CD4-positive, alpha-beta T cell (primary cell): ENCODE measurements at places on chromosomes 4 and X. TPM values are rescaled to one million over a fixed set of nuclear protein-coding genes. Genes with fewer than 3 reads are reported as not detected.

KCND1 gene
- total RNA-seq, result 1.5 TPM

ARHGAP24 gene
- 0.30 TPM for total RNA-seq

GASK1B gene
- 0.28 TPM for total RNA-seq

GPR50 gene
- total RNA-seq, result not detected

FGF5 gene
- total RNA-seq, result 0.06 TPM

RAB41 gene
- total RNA-seq, result not detected

MAGEA4 gene
- not detected for total RNA-seq

IL1RAPL1 gene
- total RNA-seq, result not detected

SYP gene
- total RNA-seq, result 0.69 TPM

DNA sequence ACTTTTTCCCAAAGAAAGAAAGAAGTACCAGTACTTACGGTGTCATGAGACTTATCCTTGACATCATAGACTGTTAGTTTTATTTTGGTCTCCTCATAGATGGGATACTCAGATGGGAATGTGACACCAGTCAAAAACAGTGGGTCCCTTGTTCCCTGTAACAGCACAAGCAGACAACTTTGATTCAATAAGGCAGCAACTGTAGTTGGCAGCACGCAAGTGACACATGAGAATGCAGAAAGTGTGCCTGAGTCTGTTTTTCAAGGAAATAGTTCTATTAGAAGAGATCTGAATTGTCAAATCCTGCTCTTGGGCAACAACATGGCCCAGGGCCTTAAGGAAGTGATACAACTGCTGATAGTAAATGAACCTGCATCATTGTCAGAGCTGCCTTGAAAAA lies 443.2 kb downstream of the INPP4B start:
- DNase-seq, result no peak

DNA sequence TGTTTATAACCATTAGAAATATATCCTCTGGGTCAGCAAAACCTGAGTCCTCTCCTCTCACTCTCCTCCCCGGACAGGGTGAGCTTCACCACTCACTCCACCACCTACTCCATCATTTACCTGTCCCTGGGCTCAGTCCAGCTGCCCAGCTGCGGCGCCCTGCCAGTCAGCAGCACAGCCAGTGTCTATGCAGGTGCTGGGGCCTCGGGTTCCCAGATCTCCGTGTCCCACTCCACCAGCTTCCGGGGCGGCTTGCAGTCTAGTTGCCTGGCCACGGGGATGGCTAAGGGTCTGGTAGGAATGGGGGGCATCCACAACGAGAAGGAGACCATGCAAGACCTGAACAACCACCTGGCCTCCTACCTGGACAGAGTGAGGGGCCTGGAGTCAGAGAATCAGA lies 662.2 kb upstream of the ACTRT1 start:
- no peak for DNase-seq

- DNase-seq, result no peak
Measured at GRCh38 chr4:26839534-26839951, 21.1 kb upstream of the STIM2 start.

- no peak for DNase-seq
Measured at GRCh38 chr4:72319601-72320021, 249.4 kb downstream of the ADAMTS3 start.

DNA sequence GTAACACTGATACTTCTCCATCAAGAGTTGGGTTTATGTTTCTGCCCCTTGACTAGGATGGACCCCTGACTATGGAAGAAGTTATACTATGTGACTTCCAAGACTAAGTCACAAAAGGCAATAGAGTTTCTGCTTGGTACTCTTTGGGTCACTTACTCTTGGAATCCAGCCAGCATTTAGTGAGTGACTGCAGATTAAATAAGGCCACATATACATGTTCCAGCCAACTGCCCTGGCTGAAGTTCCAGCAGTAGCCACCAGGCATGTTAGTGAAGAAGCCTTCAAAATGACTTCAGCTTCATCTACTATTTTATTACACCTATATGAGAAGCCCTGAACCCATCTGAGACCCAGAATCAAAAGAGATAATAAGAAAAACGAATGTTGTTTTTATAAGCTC lies 524.0 kb downstream of the DMD start:
- DNase-seq, result no peak

- DNase-seq, result no peak
Measured at GRCh38 chrX:44948406-44948805, 75.4 kb downstream of the KDM6A start.

DNA sequence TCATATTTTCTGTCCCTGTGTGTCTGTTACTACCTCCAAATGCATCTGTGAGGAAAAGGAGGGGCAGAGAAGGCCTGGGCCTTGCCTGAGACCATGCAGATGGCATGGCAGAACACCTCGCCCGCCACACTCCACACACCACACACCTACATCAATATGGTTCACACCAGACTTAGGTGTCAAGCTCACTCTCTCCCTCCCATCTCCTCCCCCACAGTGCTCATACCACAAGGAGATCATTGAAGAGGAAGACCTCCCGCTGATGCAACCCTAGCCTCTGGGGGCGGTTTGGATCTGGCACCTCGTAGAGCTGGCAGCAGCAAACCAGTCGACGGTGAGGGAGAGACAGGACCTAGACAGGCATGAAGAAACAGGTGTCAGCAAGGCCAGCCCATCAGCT lies 16.6 kb upstream of the KDM5C start:
- no peak for DNase-seq

- DNase-seq, result no peak
Measured at GRCh38 chr4:78753091-78753490, 23.1 kb upstream of the BMP2K start.

- DNase-seq, result no peak
Measured at GRCh38 chrX:72392042-72392441, 86.3 kb upstream of the CITED1 start.

- no peak for DNase-seq
Measured at GRCh38 chr4:167842487-167842886, 249.8 kb upstream of the ANXA10 start.

DNA sequence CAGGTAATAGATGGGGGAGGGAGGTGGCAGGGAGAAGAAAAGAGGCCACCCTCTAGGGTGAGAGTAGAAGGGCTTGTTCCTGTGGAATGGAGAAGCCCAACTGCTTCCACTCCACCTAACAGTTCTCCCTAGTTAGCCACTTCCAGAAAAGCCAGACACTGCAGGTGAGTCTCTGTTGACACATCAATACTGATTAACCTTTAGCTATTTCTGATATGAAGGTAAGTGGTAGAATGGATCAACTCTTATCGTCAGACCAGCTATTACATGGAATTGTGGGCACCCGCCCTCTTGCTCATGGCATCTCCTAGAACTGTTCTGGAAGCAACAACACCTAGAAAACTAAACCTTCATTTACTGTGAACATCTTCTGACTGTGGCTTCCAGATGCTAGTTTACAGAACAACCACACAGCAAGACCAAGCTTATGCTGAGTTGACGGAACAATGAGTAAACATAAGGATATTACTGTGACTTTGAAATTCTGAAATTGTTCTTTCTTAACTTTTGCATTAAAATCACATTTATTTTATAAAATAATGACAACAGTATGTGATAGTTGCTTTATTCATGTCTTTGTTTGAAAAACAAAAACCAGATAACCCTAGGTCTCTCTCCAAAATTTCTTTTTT lies 44.7 kb downstream of the ANXA3 start:
- DNase-seq, result no peak

GRCh38 chr4:62344474-62344873 lies 1144.3 kb downstream of the ADGRL3 start:
- no peak for DNase-seq

GRCh38 chrX:11666164-11666563 lies 444 bp upstream of the ARHGAP6 start:
- no peak for DNase-seq

GRCh38 chr4:141896687-141897086 lies 260.3 kb downstream of the IL15 start:
- no peak for DNase-seq

DNA sequence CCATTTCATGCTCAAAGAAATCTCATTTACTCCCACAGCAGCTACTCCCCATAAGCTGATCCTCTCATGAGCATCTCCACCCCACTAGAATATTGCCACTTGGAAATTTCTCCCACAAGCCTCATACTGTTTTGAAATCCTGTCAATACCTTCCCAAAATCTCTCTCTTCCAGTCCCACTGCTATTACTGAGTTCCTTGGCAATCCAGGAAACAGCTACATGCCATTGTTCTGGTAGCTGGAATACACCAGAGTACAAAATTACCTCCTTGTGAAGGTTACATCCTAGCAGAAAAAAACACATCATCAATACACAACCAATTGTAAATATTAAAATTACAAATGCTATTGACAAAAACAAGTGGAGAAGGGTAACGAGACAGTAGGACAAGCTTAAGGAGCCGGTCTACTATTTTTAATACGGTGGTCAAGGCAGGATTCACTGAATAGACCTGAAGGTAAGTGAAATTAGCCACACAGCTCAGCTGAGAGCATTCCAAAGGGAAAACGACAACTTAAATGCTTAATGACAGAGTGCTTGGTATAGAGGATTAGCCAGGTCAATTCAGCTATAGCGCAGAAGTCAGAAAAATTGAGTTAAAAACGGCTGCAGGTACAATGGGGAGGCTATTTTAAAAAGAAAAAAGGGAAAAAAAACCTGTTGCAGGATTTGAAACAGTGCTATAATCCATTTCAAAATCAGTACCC lies 6.4 kb downstream of the RPL9 start:
- no peak for DNase-seq

DNA sequence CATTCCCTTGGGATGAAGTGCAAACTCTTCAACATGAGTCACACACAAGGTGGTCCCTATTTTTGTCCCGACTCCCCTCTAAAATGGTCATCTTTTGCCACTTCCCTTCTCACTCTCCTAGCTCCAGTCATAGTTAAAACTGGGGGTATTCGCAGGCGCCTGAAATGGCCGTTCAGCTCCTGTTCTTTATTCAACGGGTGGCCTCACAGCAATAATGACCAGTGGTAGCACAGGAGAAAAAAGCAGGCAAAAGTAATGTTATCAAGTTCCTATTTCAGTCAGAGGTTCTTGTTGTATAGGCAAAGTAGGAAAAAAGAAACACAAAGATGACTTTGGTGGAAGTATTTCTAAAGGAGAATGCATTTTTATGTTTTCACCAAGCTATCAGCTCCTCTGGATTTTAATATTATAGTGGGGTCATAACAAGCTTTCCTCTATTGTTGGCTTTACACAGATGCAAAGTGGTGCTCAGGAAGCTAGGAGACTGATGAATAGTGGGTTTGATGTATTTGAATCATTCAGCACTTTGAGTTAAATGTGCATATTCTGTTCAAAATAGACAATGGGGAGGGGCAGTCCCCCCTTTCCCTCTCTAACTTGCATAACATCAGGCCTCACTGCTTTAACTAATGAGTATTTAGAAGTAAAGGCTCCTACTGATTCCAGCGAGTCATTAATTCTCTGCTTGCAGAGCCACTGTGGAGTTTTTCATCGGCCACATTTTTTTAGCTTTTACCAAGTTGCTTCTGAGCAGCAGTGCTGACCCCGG lies 171.2 kb upstream of the NDP start:
- no peak for DNase-seq

GRCh38 chrX:39772057-39772832 lies 325.5 kb downstream of the BCOR start:
- DNase-seq, result peak; percentile 57

DNA sequence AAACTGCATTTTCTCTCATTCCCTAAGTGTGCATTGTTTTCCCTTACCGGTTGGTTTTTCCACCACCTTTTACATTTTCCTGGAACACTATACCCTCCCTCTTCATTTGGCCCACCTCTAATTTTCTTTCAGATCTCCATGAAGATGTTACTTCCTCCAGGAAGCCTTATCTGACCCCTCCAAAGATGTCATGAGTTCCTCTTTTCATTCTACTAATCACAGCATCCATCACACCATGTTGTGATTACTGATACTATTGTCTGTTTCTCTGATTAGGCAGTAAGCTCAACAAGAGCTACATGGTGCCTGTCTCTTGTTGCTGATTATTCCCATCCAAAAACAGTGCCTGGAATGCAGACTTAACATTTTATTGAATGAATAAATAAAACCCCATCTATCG lies 2.9 kb upstream of the AFP start:
- DNase-seq, result no peak

GRCh38 chr4:27289704-27290103 lies 429.1 kb downstream of the STIM2 start:
- DNase-seq, result no peak

DNA sequence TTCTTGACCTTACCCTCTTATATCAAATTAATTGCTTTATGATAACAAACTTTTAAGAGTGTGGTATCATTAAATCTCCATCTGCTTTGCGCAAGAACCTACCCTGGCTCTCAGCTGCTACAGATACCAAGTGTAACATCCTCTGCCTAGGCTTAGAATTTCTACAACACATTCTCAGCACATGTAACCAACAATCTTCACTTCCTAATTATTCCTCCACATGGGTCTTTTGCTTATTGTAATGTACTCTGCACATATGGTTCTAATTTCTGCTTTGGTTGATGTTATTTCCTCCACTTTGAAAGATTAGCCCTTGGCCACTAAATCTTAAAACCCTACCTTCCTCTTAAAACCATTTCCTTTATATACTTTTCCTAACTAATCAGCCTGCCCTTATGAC lies 242.4 kb downstream of the ARHGAP24 start:
- DNase-seq, result no peak

DNA sequence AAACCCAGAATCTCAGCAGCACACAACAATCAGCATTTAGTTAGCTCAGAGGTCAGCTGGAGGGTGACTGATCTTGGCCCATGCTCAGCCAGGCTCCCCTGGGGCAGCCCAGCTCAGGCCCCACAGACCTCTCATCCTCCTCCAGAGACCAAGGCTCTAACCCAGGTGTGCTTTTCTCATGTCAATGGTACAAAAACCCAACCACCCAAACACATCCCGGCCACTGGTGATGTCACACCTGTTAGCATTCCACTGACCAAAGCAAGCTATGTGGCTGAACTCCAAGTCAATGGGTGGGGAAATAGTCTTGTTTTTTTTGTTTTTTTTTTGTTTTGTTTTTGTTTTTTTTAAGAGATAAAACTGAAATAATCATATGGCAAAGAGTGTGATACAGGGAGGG lies 77.5 kb downstream of the CYTL1 start:
- DNase-seq, result no peak
